ENCODE measurements at places on chromosomes 16 and 17.

DNA sequence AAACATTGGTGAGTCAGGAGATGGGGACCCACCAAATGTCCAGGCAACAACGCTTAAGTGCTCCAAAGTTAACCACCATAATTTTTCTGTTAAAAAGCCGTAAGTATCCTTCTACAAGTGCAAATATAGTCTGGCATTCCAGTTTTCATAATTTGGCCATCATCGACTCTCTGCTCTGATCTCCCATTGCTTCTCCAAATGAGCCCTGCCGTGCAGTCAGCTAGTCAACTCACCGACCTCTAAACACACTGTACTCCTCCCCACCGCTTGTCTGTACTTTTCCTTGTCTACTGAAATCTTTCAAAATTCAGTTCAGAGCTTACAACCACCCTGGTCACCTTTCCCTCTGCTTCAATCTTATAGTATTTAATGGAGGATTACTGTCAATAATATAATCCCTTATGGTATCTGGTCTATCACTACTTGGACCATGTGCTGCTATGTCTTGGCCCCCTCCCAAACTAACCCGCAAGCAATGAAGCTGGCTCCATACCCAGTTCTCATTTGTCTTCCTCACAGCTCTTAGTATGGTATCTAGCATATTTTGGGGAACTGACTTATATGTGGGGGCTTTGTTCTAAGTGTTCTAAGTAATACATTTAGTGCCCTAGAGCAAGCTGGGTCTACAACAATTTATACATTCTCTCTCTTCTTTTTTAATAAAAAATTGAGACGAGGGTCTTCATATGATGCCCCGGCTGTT, 52.7 kb upstream of the SLC25A19 start:
- no peak for DNase-seq

DNA sequence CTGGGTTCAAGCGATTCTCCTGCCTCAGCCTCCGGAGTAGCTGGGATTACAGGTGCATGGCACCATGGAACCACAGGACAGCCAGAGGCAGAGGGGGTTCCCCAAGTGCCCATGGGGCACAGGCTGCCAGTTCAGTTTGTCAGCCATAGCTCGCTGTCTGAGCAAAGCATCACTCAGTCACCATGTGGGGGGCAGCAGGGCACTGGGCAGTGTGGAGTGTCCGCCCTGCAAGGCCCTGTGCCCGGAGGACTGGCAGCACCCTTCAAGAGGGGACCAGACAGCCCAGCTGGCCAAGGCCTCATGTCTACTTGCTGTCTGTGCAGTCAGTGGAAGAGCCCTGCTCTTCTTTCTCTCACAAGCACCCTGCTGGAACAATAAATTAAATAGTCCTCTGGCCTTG, 6.4 kb downstream of the ALYREF start:
- DNase-seq = no peak

GRCh38 chr16:87353613-87354012, 30.0 kb downstream of the FBXO31 start:
- no peak for DNase-seq

DNA sequence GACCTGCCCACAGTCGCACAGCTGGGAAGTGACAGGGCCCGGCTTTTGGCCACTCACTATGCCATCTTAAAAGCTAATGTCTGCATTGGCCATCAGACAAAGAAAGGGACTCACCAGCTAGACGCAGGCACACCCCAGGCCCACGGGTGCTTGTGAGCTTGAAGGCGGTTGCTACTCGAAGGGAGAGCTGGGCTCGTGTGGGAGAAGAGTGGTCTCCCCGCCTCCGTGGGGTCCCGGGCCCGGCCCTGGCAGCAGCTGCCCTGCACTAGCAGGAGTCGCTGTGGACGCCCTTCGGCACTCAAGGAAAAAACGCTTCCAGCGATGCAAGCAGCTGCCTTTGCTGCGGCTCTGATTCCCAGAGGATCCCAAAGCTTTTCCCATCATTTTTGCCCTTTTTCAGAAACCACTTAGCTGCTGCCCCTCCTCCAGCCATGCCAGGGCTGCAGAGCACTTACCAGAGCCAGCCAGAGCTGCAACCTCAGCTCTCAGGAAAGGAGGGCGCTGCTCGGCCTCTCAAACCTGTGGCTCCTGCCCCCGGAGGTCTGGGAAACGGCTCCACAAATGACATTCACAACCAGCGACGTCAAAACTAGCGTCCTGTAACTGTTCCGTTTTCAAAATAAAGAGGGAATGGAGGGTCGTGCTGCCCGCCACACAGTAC, 12.3 kb downstream of the TRPV1 start:
- DNase-seq = no peak

GRCh38 chr16:53100131-53100748, 45.4 kb downstream of the CHD9 start:
- no peak for DNase-seq

- DNase-seq = no peak
These were observed 89.9 kb downstream of the ABR start for GRCh38 chr17:1089915-1090314.

DNA sequence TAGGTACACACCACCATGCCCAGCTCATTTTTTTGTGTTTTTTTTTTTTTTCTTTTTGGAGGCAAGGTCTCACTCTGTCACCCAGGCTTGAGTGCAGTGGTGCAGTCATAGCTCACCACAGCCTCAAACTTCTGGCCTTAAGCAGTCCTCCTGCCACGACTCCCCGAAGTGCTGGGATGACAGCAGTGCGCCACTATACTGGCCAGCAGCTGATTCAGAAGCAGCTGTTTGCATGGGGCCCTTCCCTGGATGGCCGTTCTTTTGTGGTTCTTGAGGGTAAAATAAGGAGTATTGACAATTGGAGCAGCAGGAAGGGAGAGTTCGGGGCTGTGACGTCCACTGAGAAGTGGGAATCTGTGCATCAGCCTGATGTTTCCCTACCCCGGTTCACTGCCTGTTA, 41.6 kb downstream of the KIAA0513 start:
- no peak for DNase-seq

GRCh38 chr16:88634141-88634993, 4.0 kb upstream of the IL17C start:
- DNase-seq = peak; percentile 77

DNA sequence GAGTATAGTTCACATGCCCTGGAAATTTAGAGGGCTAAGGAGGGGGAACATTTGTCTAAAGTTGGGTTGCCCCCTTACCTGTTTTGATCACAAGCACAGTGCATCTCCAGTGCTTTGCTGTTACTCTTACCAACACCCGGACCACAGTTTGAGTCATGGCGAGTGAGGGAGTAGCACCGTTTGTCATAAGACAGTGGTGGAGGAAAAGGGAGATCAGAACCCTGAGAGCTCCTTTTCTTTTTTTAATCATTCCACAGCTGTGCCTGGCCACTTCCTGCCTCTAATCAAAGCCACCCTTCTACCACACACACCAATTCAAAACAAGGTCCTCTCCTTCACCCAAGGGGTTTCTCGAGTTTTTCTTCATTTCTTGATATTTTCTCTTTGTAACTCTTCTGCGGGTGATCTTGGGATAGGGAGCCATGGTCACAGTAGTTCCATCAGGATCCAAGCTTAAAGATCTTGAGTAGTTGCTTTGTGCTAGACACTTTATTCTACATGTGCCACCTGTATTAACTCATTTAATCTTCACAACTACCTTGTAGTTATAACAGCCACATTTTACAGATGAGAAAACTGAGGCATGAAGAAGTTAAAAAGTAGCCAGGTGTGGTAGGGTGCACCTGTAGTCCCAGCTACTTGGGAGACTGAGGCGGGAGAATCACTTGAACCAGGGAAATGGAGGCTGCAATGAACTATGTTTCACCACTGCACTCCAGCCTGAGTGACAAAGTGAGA, 5.0 kb upstream of the MYL4 start:
- DNase-seq = peak; percentile 47

- DNase-seq = no peak
These were observed 7.6 kb downstream of the UNC13D start for GRCh38 chr17:75836605-75837004.

- DNase-seq = no peak
These were observed 9.1 kb upstream of the MMD start for GRCh38 chr17:55430541-55431288.

DNA sequence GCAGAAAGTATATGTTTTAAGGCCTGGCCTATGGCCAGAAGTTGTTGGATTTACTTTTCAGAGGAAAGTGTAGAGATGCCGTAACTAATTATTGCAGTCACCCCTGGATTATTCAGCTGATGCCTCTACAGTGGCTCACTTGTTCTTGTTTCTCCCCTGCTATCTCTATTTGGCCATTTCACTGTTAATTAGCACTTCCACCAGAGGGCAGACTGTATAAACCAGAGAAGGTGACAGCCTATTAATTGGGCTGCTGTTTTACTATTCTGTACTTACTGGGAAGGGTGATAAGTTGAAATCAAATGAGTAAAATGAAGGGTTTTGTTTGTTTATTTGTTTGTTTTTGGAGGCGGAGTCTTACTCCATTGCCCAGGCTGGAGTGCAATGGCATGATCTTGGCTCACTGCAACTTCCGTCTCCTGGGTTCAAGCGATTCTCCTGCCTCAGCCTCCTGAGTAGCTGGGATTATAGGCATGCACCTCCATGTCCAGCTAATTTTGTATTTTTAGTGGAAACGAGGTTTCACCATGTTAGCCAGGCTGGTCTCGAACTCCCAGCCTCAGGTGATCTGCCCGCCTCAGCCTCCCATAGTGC, 66.0 kb downstream of the CDK12 start:
- DNase-seq = peak; percentile 34

- no peak for DNase-seq
These were observed 117.3 kb upstream of the CACNG5 start for GRCh38 chr17:66717641-66718058.

DNA sequence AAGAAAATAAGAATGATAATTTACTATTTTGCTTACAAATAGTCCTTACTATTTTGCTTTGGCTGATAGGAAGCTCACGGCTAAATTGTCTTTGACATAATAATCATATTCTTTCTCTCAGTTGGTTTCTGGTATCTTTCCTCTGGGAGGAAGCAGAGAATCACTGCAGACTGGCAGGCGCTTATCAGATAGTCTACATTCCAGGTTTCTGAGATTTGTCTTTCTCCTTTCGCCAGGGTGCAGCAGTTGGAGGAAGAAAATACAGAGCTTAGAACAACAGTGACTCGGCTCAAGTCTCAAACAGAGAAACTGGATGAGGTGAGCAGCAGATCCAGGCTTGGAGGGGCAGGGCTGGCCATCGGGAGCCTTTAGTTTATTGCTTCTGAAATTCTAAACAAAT, 136.1 kb downstream of the RAB11FIP4 start:
- no peak for DNase-seq

GRCh38 chr17:28719021-28719433, 758 bp upstream of the RPL23A start:
- no peak for DNase-seq

GRCh38 chr17:67364847-67365737, 1.3 kb downstream of the PSMD12 start:
- DNase-seq = no peak

GRCh38 chr17:77727037-77727615, 231.4 kb upstream of the TNRC6C start:
- DNase-seq = no peak

GRCh38 chr17:50272711-50273653, 1.3 kb upstream of the TMEM92 start:
- DNase-seq = peak; percentile 70

DNA sequence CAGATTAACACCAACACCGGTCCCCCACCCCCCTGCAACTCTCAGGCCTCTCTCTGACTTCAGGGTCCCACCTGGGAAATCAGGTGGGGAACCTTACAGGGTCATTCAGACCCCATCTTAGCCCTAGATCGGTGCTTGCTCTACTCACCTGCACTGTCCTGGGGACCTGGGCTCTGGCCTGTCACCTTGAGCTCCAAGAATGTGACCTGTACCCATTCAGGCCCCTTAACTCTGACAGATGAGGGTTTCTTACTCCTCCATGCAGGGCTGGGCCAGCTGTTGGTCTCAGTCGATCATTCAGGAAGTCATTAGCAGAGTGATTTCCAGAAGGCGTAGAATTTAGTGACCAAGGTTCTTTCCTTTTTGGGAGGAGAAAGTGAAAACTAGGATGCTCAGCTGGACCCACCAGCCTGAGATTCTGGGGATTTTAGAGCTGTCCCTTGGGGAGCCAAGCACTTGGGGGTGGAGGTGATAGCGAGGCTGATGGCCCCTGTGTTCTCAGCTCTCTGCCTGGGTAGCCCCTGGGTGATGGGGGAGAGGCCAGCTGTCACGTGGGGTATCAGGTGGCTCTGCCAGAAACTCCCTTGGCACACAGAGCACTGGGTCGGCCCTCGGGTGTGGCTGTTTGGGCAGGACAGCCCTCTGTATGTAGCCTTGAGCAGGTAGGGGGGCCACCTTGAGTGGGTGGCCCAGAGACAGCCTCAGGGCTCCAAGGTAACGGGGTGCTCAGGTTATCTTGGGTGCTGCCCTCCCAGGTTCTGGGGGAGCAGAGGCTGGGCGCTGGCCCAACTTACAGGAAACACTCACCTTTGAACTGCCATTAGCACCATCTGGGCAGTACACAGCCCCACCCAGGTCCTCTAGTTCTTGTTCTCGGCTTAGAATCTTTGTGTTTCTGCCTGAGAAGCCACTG, 724 bp downstream of the MVP start:
- peak; percentile 74 for DNase-seq

- no peak for DNase-seq
These were observed 47.8 kb upstream of the GCSH start for GRCh38 chr16:81143921-81144471.

- no peak for DNase-seq
These were observed 132.1 kb downstream of the CLEC16A start for GRCh38 chr16:11076259-11077018.

GRCh38 chr17:61793565-61793964, 69.8 kb downstream of the BRIP1 start:
- DNase-seq = no peak

- no peak for DNase-seq
These were observed 29.2 kb upstream of the MPHOSPH6 start for GRCh38 chr16:82199209-82199608.

- DNase-seq = no peak
These were observed 13.1 kb upstream of the CTCF start for GRCh38 chr16:67549240-67549639.

DNA sequence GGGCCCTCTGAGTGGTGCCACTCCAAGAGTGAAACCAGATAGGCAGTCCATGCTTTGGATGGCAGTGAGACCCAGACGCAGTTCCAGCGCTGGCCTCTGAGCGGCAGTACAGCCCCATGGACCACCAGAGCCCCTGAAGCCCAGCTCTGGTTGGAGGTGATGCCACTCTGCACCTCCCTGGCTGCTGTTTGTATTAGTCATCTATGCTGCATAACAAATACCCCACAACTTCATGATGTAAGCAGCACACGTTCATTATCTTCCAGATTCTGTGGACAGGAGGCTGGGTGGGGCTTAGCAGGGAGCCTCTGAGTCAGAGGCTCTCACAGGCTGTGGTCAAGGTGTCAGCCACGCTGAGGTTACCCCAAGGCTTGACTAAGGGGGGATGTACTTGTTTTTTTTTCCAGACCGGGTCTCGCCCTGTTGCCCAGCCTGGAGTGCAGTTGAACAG, 5.1 kb upstream of the NME4 start:
- DNase-seq = peak; percentile 85
